ENCODE measurements at places on chromosomes 3 and 15.

- no peak for DNase-seq
Observed at GRCh38 chr3:37103103-37103808, 71.1 kb downstream of the LRRFIP2 start.

DNA sequence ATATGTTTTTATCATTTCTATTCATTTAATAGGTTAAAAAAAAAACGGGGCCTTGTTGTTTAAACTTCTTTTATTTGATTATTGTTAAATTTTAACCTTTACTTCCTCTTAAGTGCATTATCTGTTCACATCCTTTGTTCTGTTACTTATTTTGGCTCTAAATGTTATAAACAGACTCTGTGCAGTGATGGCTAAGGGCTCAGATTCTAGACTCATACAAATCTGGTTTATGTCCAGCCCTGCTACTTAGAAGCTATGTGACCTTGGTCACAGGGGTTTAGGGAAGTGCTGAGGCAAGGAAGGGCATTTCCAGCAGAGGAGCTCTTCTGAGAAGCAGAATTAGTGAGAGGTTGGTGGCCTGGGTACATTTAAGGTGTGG, 55.3 kb upstream of the VILL start:
- DNase-seq, result no peak

GRCh38 chr3:181723625-181724191, 12.0 kb downstream of the SOX2 start:
- no peak for DNase-seq

GRCh38 chr15:37040072-37040742, 60.1 kb downstream of the MEIS2 start:
- no peak for DNase-seq

GRCh38 chr3:47581422-47581821, 2.8 kb upstream of the CSPG5 start:
- DNase-seq, result no peak

DNA sequence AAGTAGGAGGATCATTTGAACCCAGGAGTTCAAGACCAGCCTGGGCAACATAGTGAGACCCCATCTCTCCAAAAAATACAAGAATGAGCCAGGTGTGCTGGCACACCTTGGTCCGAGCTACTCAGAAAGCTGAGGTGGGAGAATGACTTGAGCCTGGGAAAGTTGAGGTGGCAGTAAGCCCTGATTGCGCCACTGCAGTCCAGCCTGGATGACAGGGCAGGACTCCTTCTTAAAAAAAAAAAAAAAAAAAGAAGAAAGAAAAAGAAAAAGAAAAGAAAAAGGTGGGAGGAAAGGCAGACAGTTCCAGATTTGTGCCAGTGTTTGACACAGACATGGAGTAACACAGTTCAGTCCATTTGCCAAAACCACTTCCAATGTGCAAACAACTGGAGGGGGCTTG, 75.7 kb downstream of the ATP10A start:
- no peak for DNase-seq

DNA sequence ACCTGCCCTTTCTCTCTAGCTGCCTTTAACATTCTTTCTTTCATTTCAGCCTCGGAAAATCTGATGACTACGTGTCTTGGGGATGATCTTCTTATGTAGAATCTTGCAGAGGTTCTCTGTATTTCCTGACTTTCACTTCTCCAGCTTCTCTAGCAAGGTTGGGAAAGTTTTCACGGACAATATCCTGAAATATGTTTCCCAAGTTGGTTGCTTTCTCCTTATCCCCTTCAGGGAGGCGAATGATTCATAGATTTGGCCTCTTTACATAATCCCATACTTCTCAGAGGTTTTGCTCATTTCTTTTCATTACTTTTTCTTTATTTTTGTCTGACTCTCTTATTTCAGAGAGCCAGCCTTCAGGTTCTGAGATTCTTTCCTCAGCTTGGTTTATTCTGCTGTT, 62.1 kb upstream of the CCDC54 start:
- no peak for DNase-seq

DNA sequence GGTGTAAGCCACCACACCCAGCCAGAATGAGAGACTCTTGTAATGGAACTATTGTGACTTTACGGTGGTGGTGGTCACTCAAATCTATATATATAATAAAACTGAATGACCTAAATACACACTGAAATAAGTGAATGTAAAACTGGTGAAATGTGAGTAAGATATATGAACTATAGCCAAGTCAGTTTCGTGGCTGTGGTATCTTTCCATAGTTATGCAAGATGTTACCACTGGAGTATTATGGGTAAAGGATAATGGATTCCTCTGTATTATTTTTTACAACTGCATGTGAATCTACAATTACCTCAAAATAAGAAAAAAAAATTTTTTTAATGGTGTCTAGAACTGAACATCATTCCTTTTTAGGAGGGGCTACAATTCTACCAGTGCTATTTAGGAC, 21.9 kb downstream of the PIK3CB start:
- DNase-seq, result no peak

- DNase-seq, result no peak
Observed at GRCh38 chr3:117856354-117856753, 1146.8 kb downstream of the TUSC7 start.

DNA sequence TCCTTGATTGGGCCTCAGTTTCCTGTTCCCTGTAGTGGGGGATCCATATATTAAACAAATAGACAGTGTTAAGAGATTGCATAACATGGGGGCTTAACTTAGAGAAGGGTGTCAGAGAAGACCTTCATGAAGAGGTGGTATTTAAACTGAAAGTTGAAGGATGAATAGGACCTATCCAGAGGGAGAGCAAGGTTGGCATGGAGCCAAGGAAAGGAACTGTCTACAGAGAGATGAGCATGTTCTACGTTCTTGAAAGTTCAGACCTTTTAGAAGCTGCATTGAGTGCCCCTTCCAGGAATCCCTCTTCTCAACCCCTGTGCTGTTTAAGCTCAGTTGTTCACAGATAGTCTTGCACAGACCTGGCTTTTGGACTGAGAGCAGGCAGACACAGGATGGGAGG, 2.4 kb downstream of the HTD2 start:
- DNase-seq, result no peak

DNA sequence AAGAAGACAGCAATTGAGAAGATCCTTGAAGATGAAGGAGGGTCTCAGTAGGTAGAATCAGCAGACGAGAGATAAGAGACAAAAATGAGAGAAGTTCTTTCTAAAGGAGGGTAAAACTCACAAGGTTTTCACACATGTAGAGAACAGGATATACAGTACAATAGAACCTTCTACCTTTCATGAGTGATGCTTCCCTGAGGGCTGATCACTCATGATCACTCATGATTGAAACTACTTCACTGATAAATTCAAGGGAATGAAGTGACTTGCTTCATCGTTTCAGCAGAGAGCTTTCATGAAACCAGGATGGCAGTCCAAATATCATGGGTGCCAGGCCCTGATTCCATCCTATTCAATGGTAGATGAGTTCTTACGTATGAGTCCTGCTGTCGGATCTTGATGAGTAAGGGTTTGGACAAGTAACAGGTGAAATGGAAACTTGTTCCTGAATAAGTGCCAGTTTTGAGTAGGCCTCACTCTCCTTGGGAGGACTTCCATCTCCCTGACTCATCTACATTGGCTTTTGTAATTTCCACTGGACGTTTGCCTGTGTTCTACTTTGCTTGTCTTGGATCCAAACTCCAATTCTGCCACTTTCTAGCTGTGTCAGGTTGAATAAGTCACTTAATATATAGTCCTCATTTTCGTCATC, 9.6 kb upstream of the CLDN16 start:
- DNase-seq, result no peak

- peak; percentile 5 for DNase-seq
Observed at GRCh38 chr3:55818485-55818884, 331.4 kb upstream of the WNT5A start.

- no peak for DNase-seq
Observed at GRCh38 chr3:55965776-55966175, 478.7 kb upstream of the WNT5A start.

- DNase-seq, result no peak
Observed at GRCh38 chr3:187401856-187402255, 33.7 kb downstream of the RTP4 start.

GRCh38 chr15:73845507-73845906, 27.9 kb upstream of the TBC1D21 start:
- DNase-seq, result no peak

GRCh38 chr3:178526291-178526690, 9.9 kb upstream of the KCNMB2 start:
- no peak for DNase-seq
